ENCODE measurements at places on chromosomes 2 and 18. TPM values are rescaled to one million over a fixed set of nuclear protein-coding genes. Genes with fewer than 3 reads are reported as not detected.

DNA sequence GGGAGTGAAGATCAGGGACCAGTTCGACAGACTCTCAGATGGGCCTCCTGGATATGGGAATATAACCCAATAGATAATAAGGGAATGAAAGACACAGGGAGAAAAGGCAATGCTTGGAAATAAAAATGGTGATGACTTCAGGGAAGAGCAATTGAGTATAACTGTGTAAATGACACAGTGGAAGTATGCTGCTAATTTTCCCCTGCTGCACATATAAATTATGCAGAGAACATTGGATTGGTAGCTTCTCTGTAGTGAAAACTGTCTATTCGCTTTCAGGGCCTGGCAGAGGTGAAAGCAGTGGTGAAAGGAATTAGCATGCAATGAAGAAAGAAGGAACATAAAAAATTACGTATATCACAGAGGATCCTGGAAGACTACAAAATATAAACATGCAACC is 398.2 kb upstream of the CDH2 start:
- no peak for DNase-seq

DNA sequence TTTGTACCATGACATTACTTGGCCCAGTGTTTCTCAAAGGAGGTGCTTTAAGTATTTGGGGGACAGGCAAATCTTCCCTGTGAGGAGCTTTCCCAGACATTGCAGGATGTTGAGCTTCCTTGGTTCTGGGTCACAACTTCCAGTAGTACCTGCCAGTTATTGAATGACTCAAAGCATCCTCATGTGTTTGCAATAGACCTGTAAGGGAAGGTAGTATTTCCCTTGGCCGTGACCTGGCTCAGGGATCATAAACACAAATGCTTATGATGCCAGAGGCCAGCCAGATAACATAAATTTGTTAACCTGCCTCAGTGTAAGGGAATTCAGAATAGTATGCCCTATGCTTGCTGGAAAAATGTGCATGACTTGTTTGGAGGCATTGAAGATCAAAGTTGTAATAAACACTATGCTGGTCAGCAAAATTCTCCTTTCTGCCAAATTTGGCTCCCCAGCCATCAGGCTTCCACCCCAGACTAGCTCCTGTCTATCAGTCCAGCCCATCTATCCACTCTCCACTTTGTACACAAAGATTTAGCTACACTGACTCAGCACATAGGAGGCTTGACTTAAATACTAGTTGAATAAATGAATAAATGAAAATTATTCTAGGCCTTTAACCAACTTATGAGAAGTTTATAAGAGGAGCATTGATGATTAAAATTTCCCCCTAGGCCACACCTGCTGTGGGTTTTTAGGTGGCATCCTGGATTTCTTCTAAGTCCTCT is 102.0 kb upstream of the EFEMP1 start:
- no peak for DNase-seq

DNA sequence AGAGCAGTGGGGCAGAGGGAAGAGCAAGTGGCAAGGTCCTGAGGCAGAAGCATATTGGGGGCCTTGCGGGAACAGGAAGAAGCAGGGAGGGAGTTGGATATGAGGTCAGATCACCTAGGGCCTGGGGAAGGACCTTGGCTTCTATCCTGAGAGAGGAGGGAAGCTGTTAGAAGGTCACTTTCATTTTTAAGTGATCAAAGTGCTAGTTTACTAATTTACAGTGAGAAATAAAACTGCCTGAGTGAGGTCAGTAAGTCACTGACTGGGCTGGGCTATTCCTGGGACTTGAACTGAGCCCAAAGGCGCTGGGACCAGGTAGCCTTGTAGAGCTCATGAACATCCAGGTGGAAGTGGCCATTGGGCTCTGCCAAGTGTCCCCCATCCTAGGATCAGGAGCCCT is 76.6 kb upstream of the B3GNT7 start:
- no peak for DNase-seq

GRCh38 chr2:232865165-232865564 is 4.9 kb upstream of the SNORC start:
- DNase-seq, result no peak

DNA sequence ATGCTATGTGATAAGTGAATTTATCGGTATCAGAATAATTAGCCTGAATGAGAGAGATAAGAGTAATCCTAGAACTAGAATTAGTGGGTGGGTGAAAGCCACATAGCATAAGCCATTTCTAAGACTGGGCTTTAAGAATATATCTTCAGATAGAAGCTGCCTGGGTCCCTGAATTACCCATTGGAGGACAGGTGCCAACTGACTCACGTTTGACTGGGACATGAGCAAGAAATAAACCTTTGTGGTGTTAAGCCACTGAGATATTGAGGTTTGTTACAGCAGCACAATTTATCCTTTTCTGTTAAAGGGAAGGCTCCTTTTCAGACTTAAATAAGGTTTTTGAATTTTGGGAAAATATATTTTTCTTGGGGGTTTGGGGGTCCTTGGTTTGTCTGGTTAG is 95.9 kb downstream of the POLE4 start:
- no peak for DNase-seq

- no peak for DNase-seq
Observed at GRCh38 chr2:74764429-74765272, 69.3 kb upstream of the HK2 start.

DNA sequence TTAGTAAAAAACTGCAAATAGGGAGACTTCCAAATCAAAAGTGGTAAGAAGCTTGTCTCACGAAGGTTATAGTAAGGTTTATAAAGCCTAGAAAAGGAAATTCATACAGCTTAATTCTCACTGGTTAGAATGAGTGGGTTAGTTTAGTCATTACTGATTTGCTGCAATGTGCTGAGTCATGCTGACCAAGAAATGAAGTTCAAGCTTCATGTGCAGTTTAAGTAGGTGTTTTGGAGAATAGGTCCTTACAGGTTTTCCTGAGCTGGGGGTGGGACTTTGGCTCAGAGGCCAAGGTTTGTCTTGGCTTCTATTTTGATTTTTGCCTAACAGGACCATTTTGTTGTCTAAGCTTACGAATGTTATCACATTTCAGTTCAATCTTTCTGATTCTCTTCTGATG is 15.1 kb downstream of the CLIP4 start:
- DNase-seq, result no peak

DNA sequence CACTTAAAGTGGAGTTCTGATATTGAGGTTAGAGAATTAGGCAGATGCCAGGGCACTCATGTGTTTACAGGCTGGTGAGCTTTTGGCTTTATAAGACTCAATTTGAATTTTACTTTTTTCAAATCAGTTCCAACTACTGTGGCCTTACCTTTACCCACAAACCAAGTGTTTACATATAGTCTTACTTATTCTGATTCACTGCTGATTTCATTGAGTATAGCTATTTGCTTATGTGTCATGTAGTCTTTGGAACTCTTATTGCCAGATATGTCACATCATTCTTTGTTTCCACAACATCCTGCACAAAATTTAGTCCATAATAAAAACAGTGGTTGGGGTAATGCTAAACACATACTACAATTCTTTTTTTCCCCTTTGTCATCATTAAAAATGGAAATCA is 96.5 kb downstream of the XIRP2 start:
- DNase-seq, result no peak

DNA sequence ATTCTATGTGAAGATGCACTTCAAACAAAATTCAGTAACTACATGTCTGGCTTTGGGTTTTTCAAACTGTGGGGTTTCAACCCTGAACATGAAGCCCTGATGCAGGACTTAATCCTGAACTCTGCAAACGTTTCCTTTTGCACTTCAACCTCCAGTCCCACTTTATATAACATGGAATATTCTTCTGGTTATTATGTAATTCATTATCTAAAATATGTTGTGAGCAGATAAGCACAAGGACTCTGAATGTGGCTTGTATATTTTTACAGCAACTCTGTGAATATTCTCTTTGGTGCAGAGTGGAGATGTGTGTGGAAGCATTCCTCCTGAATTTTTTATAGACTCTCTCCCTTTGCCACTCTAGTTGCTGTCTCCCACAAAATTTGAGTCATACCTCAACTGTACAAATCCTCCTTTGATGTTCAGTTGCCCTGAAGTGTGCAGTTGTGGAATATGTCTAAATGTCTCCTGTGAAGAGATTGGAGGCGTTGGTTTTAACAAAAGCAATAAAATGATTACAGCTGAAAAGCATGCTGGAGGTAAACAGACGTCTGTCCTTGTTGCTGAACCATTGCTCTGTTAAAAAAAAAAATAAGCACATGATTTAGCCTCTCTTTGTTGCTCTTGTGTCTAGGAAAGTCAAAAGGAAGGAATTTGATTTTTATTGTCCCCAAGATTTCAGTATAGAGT is 205.1 kb upstream of the NRP2 start:
- DNase-seq, result no peak

DNA sequence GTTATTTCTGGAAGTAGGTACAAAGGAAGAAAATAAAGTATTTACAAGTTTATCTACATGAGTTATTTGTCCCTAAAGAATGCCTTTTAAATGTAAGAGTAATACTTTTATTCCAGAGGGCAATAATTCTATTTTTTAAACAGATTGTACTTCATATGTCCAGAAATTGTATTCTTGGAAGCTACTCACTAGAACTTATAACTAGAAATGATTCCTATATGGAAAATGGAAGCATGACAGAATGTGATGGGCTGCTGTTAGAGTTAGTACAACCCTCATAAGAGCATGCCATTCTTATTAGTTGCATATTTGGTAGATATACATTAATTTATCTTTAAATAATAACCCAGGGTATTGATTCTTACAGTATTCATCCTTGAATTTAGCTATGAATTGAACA is 362.0 kb downstream of the FSIP2 start:
- DNase-seq, result no peak

DNA sequence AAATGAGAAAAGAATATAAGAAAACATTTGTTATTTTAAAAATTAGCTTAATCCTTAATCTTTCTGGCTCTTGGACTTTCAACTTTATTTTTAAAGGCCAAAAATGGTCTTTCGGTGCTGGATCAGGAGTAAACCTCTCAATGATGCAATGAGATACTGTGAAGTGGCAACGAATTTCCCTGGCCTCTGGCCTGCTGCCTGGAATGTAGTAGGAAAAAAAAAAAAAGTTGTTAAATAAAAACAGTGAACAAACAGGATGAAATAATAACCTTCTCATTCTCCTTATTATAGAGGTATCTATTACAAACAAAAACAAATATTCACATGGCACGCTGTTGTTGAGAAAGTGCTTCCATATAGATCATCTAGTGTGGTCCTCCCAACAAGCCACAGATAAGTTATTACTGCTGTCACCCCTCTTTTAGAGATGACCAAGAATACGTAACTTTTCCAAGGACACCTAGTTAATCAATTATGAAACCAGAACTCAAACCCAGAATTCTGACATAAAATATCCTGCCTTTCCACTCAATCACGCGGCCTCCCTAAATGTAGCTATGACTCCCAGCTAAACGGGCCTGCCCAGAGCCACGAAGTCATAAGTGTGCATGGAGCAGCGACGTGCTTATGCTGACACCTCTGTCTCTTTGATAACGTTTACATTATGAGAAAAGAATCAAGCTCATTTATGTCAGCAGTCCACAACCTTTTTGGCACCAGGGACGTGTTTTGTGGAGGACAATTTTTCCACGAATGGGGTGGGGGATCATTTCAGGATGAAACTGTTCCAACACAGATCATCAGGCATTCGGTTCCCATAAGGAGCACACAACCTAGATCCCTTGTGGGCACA is 170.9 kb downstream of the BCL2 start:
- DNase-seq, result no peak

DNA sequence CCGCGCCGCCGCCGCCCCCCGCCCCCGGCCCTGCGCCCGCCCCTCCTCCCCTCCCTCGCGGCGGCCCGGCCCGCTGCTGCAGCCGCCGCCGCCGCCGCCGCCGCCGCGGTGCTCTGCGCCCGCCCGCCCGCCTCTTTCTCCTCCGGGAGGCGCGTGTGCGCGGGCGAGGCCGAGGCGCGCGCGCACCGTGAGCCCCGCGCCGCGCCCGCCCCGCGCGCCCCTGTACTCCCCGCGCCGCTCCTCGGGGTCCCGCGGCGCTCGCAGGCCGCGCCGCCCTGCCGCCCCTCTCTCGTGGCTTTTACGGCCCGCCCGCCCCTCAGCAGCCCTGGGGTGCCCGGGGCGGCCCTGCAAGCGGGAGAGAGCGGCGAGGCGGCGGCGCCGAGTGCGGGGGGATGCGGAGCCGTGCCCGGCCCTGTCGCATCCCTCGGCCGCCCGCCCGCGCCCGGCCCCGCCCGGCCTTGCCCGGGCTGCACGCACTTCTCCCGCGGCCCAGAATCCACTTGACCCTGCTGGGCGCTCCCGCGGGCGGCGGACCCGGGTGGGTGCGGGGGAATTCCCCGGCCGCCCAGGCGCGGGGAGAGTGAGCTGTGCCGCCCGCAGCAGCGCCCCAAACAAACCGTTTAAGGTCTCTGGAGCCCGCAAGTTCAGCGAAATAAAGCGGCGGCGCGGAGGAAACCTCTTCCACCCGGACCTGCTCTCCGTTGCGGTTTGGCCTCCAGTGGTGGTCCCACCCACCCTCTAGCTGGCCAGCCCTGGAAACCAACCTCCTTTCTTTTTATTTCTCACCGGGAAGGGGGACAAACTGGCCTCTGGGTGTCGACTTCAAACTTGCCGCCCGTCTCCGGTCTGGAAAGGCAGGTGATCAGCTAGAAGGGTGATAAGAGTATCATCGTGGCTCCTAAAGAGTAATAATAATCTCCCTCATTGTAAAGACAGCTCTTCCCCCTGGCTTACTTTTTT is 37.4 kb downstream of the AFF3 start:
- DNase-seq, result peak; percentile 69

DNA sequence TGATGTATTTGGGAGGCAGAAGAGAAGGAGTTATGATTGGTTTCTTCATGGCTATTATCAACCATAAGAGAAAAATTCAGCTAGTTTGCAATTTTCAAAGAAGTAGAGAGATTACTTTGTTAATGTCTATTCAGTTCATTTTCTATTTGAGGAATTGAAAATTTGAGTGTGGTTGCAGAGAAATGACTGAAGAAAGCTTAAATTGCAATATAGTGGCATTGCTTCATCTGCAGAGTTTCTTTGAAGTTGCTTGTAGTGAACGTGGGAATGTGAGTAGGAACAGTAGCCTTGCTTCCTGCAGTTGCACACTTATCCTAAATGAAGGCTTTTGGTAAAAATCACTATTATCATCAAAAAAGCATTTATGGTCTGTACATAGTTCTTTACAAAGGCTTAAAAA is 14.7 kb upstream of the CYRIA start:
- no peak for DNase-seq

- peak; percentile 5 for DNase-seq
Observed at GRCh38 chr18:32732165-32732564, 40.7 kb downstream of the KLHL14 start.

The MC4R gene
- not detected for polyA plus RNA-seq

The AGXT gene
- not detected for polyA plus RNA-seq

The SULT1C4 gene
- polyA plus RNA-seq, result not detected

The IL36B gene
- not detected for polyA plus RNA-seq

The RTKN gene
- polyA plus RNA-seq, result 5.1 TPM

The DLGAP1 gene
- 0.61 TPM for polyA plus RNA-seq

The B3GNT7 gene
- 4.1 TPM for polyA plus RNA-seq

The CD28 gene
- polyA plus RNA-seq, result 0.18 TPM

The IL18R1 gene
- polyA plus RNA-seq, result 1.1 TPM

The ST8SIA3 gene
- polyA plus RNA-seq, result not detected

The DOK6 gene
- not detected for polyA plus RNA-seq

The ZNF236 gene
- polyA plus RNA-seq, result 8.9 TPM

The C1GALT1C1L gene
- not detected for polyA plus RNA-seq

The FLACC1 gene
- polyA plus RNA-seq, result 1.5 TPM

The BOD1L2 gene
- not detected for polyA plus RNA-seq

The RRM2 gene
- polyA plus RNA-seq, result 0.84 TPM

Measured in B cell (primary cell).